Gastrocnemius medialis (tissue), 4 donors: ENCODE measurements at places on chromosomes 3 and 15. TPM values are rescaled to one million over a fixed set of nuclear protein-coding genes. Genes with fewer than 3 reads are reported as not detected.

DNA sequence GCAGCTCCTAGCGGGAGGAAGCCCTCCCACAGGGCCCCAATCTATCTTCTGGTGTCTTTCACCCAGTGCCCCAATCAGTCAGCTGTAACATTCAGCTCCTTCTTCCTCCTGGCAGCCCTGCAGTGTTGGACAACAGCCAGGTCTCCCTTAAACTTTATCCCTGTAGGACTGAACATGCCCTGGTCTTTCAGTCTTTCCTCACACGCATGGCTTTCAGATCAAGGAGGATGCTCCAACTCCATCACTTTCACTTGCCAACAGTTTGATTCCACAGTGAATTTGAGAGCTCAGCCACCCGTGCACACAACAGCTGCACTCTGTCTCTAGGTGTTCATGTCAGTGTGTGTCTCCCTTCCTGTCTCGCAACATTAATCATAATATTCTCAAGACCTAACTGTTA is 28.5 kb upstream of the LRRC34 start:
- DNase-seq, result no peak
- no peak overlapping the region for H3K27ac ChIP-seq
- peaks cover 3% of the 10 kb centered on the region for H3K27me3 ChIP-seq
- no peaks in the 10 kb centered on the region for H3K4me1 ChIP-seq
- no peaks in the 10 kb centered on the region for H3K36me3 ChIP-seq

DNA sequence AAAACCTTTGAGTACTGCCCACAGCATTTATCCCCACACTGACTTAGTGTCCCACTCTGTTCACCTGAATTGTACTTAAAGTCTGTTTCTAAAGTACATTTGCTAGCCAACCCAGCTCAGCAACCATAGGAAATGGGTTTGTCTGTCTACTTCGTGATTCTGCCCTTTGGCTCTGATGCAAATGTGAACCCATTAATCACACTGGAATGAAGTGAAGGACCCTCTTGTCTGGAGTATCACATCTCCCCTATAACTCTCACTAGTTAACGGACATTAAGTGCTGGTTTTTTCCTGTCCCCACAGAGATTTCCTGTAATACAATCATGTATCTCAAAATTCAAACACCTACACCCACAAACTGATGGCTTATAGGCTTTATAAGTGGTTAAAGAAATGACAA is 20.5 kb downstream of the EID1 start:
- no peak overlapping the region for H3K4me3 ChIP-seq
- no peaks in the 10 kb centered on the region for H3K36me3 ChIP-seq
- H3K27ac ChIP-seq, result no peak overlapping the region
- H3K4me1 ChIP-seq, result no peaks in the 10 kb centered on the region
- no peaks in the 10 kb centered on the region for H3K27me3 ChIP-seq

DNA sequence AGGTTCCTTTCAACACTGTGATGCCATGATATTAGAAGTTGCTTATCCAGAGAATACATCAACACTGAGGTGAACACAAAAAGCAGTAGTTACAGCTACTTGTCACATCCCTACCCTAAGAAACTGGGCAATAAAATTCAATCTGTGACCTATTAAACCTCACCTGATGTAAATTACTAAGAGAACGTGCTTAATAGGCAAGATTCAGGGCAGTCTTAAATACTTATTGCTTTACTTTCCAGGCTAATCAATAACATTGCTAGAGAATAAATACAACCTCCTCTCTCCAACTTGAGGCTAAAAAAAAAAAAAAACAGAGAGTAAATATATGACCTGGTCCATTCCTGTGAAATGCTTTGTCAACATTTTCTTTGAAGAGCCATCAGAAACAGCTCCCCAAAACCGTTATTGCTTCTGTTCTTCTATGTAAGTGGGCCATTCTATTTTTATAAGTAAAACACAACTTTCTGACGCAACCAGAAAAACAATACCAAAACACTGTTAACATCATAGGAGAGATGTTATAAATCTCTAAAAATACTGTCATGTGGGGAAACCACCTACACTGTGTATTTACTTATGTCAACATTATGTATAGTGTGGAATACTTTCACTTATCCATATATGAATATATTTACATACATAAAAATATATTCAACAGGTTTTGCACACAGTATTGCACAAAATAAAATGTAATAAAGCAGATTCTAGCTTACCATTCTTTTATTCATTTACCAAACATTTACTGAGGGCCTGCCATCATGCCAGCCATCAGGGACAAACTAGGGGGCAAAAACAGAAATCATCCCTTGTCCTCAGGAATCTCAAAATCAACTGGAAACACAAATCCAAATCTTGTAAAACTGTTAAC is 2.7 kb downstream of the NKIRAS1 start:
- no peaks in the 10 kb centered on the region for H3K36me3 ChIP-seq
- H3K27me3 ChIP-seq, result no peaks in the 10 kb centered on the region
- peaks cover 35% of the 10 kb centered on the region for H3K4me1 ChIP-seq
- no peak for DNase-seq

GRCh38 chr3:185788292-185788691 is 36.5 kb downstream of the IGF2BP2 start:
- no peaks in the 10 kb centered on the region for H3K4me1 ChIP-seq
- H3K36me3 ChIP-seq, result no peaks in the 10 kb centered on the region
- DNase-seq, result no peak

- H3K36me3 ChIP-seq, result no peaks in the 10 kb centered on the region
- H3K4me3 ChIP-seq, result no peak overlapping the region
- no peak for DNase-seq
These were observed 4.0 kb downstream of the LAMP3 start for GRCh38 chr3:183158551-183159006.

GOLGA6B gene
- not detected for total RNA-seq

CLDN18 gene
- total RNA-seq, result not detected

GCHFR gene
- 16.9 TPM for total RNA-seq

AADAC gene
- 0.85 TPM for total RNA-seq

RYR3 gene
- 7.6 TPM for total RNA-seq

CCR3 gene
- not detected for total RNA-seq
